ENCODE measurements at places on chromosomes 7 and 10.

GRCh38 chr10:50627443-50627842 lies 3.7 kb upstream of the SGMS1 start:
- DNase-seq: no peak

DNA sequence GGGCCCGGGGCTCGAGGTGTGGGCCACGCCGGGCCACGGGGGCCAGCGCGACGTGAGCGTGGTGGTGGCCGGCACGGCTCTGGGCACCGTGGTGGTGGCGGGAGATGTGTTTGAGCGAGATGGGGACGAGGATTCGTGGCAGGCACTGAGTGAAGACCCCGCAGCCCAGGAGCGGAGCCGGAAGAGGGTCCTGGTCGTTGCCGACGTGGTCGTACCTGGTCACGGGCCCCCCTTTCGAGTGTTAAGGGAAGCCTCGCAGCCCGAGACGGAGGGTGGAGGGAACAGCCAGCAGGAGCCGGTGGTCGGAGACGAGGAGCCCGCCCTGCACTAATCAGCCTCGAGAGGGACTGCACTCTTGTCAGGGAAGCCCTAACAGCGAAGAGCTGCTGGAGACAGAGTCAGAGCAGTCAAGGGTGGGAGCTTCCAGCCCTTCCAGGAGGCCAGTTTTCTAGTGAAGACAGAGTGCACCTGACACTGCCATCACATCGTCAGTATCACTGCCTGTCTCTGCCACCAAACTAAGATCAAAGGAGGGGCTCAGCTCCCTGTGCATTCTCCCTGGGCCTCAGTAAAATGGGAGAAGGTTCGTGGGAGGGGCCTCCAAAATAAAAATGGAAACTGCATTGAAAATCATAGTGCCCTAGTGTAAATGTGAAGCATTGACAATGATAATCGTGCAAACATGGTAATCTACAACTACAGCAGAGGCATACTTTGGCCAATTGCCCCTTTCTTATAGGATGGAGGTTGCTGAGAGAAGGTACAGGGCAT lies 1.3 kb downstream of the MBLAC1 start:
- DNase-seq: no peak

- DNase-seq: peak; percentile 26
Observed at GRCh38 chr7:117399820-117400422, 27.4 kb downstream of the ASZ1 start.

- no peak for DNase-seq
Observed at GRCh38 chr7:69445541-69445940, 152.7 kb upstream of the AUTS2 start.

DNA sequence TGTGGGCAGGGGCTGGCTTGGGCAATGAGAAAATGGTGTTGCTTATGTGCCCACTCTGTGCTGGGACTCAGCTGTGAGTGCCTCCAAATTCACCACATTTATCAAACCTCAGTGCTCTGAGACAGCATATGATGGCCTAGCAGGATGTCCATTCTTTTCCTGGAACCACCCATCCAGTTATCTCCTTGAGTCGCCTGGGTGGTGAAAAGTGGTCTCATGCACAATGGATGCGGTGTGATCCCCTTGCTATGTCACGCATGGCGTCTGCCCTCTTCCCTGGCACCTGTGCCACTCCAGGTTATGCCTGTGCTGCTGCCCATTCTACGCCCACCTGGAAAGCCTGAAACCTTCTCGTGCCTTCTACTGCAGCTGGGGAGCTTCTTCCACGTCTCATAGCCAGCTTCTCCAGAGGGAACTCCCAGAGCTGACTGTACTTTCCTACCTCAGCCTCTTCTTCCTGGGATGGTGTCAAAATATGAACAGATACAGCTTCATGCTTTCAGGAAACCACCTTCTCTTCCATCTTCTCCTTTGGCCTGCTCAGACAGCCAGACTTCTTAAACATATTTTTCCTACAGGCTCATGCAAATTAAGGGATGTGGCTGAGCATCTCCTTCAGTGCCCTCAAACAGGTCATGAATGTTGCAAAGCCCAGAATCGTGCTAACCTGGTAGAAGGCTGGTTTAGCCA lies 147.3 kb downstream of the PFKFB3 start:
- DNase-seq: no peak

All from midbrain (tissue), 1 donor.